Muscle of leg (tissue), 16 donors: ENCODE measurements at places on chromosomes 12 and 14. TPM values are rescaled to one million over a fixed set of nuclear protein-coding genes. Genes with fewer than 3 reads are reported as not detected.

PTPRB gene
- 12.4 TPM for polyA plus RNA-seq

OTUB2 gene
- polyA plus RNA-seq, result 1.3 TPM

TNFAIP2 gene
- 47.3 TPM for polyA plus RNA-seq

SLC17A8 gene
- 0.45 TPM for polyA plus RNA-seq

RPL41 gene
- polyA plus RNA-seq, result 6,943 TPM

CISTR gene
- polyA plus RNA-seq, result not detected

ARMH4 gene
- 5.1 TPM for polyA plus RNA-seq

KLRC3 gene
- polyA plus RNA-seq, result not detected

CMKLR1 gene
- 3.8 TPM for polyA plus RNA-seq

WBP11 gene
- 50.1 TPM for polyA plus RNA-seq

- no peak for DNase-seq
Observed at GRCh38 chr12:108560321-108560721, 652 bp downstream of the SART3 start.

DNA sequence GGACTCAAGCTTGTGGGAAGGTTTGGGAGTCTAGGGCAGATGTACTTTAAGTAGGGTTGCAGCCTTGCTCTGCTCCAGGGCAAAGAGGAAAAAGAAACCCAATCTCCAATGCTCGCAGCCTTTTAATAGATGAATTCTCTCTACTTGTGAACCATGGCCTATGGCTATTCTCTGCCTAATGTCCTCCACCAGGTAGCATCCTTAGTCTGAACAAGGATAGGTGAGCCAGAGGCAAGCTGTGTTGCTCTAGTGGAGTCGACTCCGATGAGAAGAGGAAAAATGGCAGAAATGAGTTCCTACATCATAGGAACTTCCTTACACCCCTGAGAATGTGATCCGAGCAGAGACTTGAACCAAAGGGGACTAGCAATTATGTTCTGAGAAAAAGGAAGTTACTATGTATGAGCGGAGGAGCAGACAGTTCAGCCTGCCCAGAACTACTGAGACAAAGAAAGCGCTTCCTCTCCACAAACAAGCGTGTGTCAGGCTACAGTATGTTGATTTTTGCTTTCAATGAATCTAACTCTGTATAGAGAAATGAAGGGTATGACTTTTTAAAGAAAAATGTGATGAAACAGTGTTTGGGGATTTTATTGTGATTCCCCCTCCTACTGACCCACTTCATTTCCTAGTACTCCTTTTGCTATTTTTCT, 153.6 kb upstream of the ARID2 start:
- DNase-seq, result peak; percentile 51

DNA sequence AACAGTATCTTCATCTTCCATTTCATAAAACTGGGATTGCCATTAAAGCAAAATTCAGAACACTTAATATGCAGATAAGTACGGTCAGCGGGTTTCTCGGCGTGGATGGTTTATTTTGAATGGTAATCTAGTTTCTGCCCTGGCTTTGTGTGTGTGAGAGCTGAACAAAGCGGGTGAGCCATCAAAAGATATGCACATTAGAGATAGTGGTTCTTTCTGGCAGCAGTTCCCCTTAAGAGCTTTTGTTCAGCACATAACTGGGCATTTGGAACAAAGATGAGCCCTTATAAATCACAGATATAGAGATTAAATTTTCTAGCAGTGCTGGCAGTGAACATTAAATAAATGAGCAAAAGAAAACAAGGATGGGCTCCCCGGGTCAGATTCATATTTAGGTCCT, 207.5 kb downstream of the CALM1 start:
- no peak for DNase-seq

GRCh38 chr12:89939522-89940215, 231.0 kb upstream of the ATP2B1 start:
- no peak for DNase-seq

DNA sequence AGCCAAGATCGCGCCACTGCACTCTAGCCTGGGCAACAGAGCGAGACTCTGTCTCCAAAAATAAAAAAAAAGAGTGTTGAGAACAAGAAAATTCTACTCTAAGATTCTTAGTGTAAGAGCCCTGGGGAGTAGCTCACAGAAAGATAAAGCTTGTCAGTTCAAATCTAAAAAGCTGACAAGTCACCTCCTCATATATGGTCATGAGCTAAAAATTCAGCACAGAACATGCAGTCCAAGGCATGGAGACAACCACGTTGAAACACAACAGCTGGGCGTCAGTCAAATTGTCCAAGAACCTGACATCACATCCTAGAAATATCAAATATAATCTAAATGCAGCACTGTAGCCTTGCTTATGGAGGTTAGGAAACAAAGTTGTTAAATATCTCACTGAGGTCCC, 47.8 kb downstream of the CLIP1 start:
- no peak for DNase-seq

DNA sequence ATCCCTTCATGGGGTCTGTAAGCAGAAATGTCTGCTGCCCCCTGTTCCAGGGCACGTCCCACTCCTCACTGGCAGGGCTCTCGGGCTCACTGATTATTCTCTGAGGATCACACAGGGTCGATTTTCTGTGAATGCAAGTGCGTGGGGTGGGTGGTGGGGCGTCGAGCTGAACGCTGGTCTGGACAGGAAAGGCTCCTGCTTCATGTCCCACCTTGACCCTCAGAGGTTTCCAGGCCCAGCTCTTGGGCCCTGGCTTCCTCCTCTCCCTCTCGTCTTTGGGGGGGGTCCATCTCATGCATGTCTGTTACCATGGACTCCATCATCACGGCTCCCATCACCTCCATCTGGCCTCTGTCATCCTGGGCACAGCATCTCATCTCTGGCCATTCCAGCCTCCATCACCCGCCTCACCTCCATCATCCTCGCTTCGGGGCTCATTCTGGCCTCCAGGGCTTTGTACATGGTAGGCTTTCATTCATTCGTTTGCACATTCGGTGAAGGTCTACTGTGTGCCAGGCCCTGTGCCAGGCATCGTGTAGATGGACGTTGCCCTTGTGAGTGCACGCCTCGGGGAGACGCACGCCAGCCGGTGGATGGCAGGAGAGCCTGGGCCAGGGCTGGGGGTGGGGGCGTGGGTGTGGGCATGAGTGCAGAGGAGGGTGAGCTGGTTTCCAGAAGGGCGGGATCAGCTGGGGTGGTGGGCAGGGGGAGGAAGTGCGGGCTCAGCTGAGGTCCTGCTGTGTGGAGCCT, 34.7 kb downstream of the RTL1 start:
- DNase-seq, result no peak

- DNase-seq, result no peak
Observed at GRCh38 chr14:49617852-49618519, 2.4 kb downstream of the RPL36AL start.

GRCh38 chr14:62662811-62663455, 382.3 kb downstream of the KCNH5 start:
- DNase-seq, result no peak

- DNase-seq, result no peak
Observed at GRCh38 chr12:107549651-107550480, 135.7 kb upstream of the PWP1 start.

DNA sequence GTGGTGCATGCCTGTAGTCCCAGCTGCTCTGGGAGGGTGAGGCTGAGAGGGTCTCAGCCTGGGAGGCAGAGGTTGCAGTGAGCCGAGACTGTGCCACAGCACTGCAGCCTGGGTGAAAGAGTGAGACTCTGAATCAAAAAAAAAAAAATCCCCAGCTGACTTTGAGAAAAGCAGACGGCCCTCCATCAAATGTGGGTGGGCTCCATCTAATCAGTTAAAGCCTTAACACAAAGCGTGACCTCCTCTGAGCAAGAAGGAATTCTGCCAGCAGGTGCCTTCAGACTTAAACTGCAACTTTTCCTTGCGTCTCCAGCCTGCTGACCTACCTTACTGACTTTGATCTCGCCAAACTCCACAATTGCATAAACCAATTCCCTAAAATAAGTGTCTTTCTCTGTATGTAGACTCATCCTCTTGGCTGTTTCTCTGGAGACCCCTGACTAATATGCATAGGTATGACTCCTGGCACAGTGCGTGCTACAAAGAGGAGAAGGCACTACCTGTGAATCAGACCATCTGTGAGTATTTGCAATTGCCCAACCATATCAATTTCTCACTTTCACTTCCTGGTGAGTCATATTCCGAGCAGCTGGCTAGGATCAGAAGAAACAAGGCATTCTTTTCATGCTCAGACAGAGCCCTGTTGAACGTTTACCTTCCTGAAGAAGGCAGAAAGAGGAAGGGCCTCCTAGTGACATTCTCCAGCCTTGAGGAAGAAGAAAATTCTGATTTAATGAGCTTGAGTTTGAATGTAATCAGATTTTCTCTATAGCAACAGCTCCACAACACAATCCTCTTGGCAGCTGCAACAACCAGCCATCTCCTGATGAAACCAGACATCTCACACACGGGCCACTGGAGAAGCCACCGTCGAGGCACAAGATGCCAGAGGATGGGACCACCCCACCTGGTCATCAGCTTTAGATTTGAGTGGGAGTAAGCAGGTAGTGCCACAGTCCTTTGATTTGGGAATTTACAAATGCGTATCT, 54.3 kb downstream of the CLMN start:
- DNase-seq, result peak; percentile 48
